ENCODE measurements at places on chromosomes 2 and 18.

- no peak for DNase-seq
Observed at GRCh38 chr2:134137182-134137611, 116.7 kb upstream of the MGAT5 start.

DNA sequence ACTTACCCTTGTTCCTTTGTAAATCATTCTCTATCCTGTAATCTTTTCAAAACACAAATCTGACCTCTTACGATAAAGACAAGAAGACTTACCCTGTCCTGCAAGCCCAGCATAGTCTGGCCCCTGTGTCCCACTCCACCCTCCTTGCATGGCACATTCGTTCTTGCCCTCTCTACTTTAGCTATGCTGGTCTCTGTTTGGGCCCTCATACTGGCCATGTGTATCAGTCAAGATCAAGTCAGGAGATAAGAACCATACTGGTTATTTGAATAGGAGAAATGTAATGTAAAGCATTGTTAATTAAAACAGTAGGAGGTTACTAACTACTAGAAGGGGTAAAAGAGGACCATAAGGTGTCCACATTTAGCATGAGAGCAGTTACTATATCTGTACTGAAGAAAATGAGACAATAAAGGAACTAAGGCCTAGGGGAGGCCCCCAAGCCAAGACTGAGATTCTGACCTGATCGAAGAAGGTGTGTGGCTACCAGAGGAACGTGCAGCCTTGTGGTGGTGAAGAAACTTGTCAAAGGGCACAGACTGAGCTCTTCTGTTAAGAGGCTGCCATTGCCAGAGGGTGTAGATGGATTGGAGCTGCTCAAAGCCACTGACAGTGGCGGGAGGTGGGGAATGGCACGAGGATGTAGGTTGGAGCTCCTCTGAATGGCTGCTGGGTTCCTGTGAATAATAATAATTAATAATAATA lies 80.8 kb downstream of the KCTD18 start:
- DNase-seq, result no peak

DNA sequence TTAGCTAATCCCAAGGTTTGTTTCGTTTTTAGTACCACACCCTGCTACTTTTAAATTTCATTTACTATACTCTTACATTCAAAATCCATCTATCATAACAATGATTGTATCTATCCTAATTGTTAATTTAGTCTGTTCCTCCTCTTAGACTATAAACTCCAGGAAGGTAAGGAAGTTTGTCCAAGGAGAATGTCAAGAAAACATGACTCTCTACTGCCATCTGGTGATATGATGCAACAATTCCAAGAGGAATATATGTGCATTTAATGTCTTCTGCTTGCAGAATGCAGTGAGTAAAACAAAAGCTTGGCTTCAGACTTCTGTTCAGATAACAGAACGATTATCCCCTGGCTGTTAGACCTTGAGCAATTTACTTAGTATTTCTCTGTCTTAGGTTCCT lies 1267.1 kb downstream of the LRP1B start:
- DNase-seq, result no peak

DNA sequence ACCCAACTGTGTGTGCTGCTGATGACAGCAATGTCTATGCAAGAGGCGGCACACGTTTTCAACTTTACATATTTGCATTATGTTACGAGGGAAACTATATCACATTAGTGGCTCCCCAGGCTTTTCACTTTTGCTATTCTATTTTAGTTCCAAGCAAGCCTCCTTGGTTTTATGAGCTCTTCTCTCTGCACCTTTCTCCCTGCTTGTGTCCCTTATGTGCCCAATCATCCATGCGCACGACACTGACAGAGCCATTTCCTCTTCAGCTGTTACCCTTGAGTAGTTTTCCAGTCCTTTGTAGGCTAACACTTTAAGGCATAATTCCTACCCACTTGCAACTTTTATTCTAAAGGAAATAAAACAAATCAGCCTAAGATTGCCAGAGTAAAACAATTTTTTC lies 154.3 kb downstream of the TCF4 start:
- DNase-seq, result no peak

GRCh38 chr2:211061612-211062296 lies 505.4 kb downstream of the CPS1 start:
- no peak for DNase-seq
